ENCODE measurements at places on chromosomes 2 and 18. TPM values are rescaled to one million over a fixed set of nuclear protein-coding genes. Genes with fewer than 3 reads are reported as not detected.

DNA sequence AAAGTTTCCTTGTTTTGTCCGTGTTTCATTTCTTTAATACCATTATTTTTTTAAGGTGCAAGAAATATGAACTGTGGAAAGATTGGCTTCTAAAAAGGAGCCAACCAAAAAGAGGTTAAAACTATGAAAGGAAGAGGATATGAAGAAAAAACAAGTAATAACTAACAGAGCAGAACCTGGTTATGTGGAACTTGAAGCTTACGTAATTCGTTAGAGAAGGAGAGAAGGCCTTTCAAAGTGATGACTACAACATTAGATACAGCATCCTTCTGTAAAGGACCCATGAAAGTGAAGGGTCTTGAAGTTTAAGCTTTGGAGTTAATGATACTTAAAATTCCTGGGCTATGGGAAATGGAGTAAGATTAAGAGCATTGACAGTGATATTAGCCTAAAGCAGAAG is 84.5 kb downstream of the ANKRD12 start:
- DNase-seq = no peak

DNA sequence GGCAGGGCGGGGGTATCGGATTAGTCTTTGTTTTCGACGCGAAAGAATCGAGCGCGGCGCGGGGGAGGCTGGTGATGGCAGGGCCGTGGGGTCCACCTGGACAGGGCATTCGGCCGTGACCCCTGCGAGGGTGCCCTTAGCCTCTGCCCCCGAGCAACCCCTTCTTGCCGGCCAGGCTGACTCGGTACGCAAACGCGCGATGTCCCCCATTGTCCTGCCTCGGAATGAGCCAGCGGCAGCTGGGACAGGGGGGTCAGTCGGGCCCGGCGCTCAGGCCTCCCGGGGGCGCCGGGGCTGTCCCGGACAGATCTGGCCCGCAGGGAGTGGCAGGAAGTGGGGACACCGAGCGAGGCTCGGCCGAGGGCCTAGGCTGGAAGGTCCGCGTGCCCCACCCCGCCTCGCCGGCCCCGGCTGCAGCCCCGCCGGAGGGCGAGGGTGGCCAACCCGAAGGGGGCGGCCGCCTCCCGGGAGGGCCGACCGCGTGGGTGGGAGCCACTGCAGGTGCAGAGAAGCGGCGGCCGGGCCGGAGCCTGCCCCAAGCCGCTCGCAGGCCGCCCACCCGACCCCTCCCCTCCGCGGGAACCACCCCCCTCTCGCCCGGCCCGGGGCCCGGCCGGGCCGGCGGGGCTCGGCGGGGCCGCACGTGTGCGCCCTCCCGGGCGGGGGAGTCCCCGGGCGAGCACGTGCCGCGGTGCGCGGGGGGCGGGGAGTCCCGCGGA is at the start of gene TET3:
TSS of gene TET3 (plus strand) at position 708 of the 719 bp plus-strand sequence. CDS start 1,494 bp downstream, outside the sequence.
- DNase-seq = no peak

The CROCC2 gene
- not detected for total RNA-seq

DNA sequence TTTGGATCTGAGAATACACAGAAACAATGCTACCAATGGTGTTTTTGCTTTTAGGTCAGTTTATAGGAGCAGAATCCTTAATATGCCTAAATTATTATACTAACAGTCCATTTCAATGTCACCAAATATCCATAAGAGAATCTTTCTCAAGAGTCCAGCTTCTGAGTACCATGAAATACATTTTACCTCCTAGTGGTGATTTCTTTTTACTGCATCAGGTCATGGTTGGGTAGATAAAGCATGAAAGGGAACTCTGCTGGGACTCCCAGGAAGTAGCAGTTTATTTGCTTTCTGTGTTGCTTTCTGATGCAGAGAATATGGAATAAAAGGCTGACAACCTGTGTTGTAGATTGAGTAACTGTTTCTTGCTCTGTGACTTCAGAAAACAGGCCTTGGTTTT is 115.6 kb downstream of the PPP1R1C start:
- DNase-seq = no peak

- DNase-seq = no peak
These were observed 314.5 kb downstream of the LPIN1 start for GRCh38 chr2:12060886-12061285.

- DNase-seq = no peak
These were observed at the start of gene FAP for GRCh38 chr2:162243294-162243693. Gene FAP (minus strand): TSS chr2:162243445. CDS start chr2:162243327, 118 bp downstream.

- DNase-seq = no peak
These were observed 94.9 kb downstream of the ARL6IP6 start for GRCh38 chr2:152813351-152813750.

DNA sequence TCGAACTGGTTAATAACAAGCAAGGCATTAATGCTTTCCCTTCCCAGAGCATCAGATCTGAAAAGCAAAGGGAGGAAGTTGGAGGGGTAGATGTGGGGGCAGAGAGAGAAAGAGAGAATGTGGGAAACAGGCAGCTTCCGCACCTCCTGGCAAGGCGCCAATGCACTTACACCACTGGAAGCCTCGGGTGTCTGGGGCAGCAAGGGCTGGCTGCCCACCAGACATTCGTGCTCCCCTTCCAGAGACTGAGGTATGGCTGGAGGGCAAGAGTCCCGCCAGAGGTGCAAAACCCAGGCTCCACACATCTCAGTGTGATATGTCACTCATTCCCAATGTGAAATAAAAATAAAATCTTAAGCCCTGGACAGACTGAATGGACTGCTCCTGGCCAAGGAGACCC is 46.4 kb downstream of the TEX51 start:
- DNase-seq = no peak

GRCh38 chr2:84939426-84940087 is 31.4 kb upstream of the KCMF1 start:
- DNase-seq = no peak

GRCh38 chr2:72974436-72974754 is 57.1 kb downstream of the EMX1 start:
- no peak for DNase-seq

DNA sequence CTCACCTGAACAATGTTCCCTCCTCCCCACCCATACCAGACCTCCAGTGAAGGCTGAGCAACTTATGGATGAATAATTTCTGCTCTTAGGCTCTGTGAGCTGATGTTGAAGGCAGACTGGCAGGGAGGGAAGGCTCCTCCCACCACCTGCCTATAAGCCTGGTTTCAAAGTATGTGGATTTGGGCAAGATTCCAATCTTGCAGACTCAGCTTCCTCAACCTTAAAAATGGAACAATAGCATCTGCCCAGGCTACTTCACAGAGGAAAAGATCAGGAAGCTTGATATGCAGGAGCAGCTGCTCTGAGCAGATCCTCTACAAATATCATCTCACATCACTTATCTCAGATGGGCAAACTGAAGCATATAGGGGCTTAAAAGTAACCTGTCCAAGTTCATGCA is 112.2 kb downstream of the ZFP36L2 start:
- DNase-seq = no peak

The STARD6 gene
- not detected for total RNA-seq

The REG3A gene
- total RNA-seq = not detected

GRCh38 chr2:75751824-75752468 is 41.2 kb upstream of the GCFC2 start:
- DNase-seq = no peak

- DNase-seq = no peak
These were observed 423.3 kb downstream of the LPIN1 start for GRCh38 chr2:12169721-12170120.

The CDK5R2 gene
- not detected for total RNA-seq

The MAL gene
- 200 TPM for total RNA-seq

The IFIH1 gene
- 12.5 TPM for total RNA-seq

The DNAH7 gene
- total RNA-seq = 1.6 TPM

DNA sequence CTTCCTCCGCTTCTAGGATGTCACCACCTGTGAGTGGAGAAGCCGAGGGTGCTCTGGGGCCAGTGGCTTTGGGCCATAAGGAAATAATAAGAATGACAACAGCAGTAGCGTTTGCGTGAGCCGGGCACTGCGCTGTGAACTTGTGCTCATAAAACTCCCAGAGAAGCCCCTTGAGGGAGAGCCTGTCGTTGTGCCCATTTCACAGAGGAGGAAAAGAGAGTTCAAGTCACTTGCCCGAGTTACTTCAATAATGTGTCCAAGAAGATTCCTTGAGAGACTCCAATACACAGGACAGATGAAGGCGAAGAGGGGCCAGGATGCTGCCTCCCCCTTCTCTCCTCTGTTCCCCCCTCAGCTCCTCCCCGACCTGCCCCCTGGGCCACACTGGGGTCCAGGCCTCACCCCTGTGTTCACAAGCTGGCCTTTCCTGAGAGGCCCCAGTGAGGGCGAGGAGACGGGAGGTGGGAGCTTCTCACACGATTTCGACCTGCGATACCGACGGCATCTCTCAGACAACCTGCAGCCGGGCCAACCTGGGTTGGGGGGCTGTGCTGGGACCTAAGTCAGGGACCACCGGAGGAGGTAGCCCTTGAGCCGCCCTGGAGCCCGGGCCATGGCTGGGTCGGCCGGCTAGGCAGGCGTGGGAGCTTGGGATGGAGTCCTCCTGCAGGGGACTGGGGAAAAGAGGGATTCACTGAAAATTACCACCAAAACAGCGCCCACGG is 53.5 kb upstream of the UBE2F start:
- no peak for DNase-seq

The DAW1 gene
- total RNA-seq = not detected

GRCh38 chr2:73172963-73173362 is 29.4 kb upstream of the NOTO start:
- DNase-seq = no peak

GRCh38 chr2:173048897-173049661 is 26.6 kb upstream of the MAP3K20 start:
- DNase-seq = peak; percentile 88

GRCh38 chr2:227164763-227165291 is 403 bp downstream of the COL4A3 start:
- no peak for DNase-seq

- DNase-seq = no peak
These were observed 31.4 kb upstream of the TMEM177 start for GRCh38 chr2:119647440-119648169.

The SERPINB5 gene
- total RNA-seq = not detected

DNA sequence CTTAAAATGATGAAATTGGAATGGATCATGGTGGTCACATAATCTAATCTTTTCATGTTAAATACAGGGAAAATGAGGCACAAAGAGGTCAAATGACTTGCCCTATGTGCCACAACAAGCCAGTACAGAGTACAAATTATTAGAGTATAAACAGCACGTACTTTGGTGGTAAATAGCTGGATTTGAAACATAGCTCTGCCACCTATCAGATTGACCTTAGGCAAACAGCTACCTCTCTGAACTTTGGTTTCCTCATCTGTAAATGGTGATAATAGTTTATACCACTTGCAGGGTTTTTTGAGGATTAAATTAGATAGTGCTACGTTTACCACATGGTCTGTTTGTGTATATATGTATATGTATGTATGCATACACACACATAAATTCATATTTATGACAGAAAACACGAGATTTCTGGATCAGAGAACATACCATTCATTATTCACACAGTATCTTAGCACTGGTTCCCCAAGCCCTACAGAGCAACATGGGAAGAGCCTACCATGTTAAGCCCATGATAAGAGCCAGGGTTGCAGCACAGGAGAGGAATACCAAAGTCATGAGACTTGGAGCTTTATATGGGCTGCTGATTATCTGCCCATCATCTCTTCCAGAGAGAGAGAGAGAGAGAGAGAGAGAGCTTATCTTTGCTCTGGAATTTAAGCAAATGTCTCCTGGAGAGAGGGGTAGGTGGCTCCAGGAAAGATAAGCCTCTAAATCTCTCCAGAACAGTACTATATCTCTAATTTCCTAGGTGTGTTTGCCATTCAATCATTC is 73.5 kb downstream of the MDH1 start:
- DNase-seq = no peak

The ABCG5 gene
- not detected for total RNA-seq

Data from tibial nerve (tissue), 4 donors.